ENCODE measurements at places on chromosomes 3 and 15.
A peak's percentile ranks its signal among the peaks of the same experiment; 100 is the strongest.

DNA sequence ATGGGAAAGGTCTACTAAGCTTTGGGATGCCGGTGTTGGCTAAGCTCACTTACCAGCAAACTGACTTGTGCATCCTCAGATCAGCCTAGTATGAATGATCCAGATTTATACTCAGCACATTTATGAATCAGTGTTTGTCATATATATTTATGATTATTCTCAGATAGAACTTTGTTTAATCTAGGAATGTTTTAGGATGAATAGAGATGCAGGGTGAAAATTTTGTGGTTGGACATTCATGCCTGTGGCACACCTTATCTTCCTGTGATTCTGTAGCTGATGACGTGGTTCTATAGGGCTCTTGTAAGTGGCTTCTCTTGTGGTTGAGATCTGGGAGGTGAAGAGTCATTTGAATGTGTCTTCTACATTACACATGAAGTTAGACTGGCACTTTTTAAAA is 11.4 kb downstream of the CDIN1 start:
- DNase-seq = peak; percentile 37

DNA sequence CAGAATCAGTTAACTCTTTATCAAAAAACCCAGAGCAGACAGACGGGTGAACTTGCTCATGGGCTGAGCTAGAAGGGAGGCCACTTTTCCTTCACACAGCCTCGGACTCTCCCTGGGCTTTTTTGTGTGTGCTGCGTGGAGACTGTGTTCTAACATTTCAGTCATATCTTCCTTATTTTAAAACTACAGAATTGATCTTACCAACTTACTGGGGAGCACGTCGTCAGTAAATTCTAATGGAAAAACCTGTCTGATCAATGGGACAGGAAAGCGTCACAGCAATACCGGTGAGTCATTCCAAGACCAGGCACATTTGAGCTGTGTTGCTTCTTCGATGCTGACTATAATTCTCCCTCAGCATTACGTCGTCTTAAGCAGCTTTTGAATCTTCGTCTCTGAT is 145.1 kb downstream of the LPP start:
- no peak for DNase-seq

DNA sequence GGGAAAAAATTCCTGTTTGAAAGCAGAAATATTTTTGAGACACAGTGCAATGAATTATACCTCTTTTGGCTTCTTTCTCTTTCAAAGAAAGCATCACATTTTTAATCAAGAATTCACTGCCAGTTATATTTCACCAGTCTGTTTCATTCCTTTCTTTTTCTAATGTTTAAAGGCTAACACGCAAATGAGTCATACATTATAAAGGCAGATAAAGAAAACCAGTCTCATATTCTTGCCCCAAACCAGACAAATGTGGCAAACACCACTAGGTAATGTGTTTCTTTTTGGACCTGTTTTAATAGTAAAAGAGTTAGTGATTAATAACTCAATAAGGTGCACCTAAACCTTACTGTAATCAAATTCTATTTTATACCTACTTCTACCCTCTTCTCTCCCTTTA is 83.8 kb downstream of the PLOD2 start:
- DNase-seq = no peak

GRCh38 chr3:33315826-33316225 is 38.6 kb downstream of the FBXL2 start:
- DNase-seq = no peak

DNA sequence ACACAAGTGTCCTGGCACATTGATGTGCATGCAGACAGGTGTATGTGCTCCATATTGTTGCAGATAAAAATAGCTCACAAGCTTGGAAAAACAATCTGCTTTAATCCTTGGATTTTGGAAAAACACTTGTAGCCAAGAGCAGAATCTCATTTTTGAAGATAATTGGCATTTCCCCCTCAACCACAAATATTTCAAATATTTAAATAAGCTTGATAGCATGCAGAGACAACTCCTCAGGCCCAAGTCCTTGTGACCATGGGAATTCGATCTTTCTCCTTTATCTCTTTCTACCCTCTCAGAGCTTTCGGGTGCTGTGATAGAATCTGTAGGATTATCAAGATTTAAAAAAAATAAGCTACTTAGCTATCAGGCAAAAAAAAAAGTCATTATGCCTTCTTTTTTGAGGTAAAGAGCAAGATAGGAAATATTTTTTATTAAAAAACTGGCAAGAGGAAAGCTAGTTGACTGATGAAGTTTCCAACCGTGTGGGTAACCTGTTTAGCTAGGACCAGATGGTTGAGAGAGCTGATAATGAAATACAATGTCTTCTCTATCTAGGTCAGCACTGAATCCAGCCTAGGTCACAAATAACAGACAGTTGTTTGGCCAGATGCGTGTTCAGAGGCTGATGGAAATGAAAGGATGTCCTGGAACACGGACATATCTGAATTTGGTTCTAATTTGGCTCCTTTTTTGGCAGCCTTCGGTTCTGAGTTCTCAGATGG is 54.9 kb upstream of the SNRK start:
- no peak for DNase-seq

GRCh38 chr3:41064526-41064925 is 134.8 kb upstream of the CTNNB1 start:
- no peak for DNase-seq

GRCh38 chr15:79067969-79068368 is 22.6 kb downstream of the RASGRF1 start:
- no peak for DNase-seq

DNA sequence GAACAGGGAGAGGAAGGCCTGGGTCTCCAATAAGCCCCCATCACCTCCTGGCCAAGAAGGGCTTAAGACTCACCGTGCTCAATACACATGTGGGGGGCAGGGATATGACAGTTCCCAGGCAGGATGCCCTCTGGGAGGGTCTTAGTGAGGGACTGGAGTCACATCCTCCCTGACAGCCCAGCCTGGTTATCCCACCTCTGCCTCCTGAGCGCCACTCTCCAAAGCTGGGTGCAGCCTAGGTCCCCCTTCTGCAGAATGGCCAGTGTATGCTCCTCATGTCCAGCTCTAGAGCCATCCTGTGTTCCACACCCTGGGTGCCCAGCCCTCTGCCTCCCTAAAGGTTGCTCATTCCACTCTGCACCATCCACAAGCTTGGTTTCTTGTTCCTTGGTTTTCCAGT is 1.2 kb upstream of the SHISA5 start:
- DNase-seq = no peak

DNA sequence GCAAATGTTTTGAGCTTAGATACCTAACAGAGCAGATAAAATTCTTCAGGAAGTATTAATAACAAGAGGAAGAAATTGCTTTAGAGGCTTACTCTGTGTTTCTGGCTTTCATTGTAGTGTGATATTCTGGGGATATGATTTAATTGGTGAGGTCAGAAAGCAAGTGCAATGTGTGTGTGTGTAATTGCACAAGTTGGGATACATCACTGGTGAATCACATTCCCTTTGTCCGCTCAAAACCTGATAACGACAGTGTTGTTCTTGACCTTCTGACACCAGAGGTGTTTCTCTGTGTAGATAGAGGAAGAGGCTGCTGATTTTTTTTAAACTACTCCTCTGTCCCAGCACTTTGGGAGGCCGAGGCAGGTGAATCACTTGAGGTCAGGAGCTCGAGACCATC is 161.1 kb downstream of the CACNA2D3 start:
- DNase-seq = no peak

GRCh38 chr3:173732237-173732636 is 334.7 kb downstream of the NLGN1 start:
- DNase-seq = no peak

- DNase-seq = no peak
Observed at GRCh38 chr3:16334909-16335308, 69.9 kb downstream of the OXNAD1 start.

- DNase-seq = no peak
Observed at GRCh38 chr3:52432225-52432624, 12.7 kb downstream of the SEMA3G start.

DNA sequence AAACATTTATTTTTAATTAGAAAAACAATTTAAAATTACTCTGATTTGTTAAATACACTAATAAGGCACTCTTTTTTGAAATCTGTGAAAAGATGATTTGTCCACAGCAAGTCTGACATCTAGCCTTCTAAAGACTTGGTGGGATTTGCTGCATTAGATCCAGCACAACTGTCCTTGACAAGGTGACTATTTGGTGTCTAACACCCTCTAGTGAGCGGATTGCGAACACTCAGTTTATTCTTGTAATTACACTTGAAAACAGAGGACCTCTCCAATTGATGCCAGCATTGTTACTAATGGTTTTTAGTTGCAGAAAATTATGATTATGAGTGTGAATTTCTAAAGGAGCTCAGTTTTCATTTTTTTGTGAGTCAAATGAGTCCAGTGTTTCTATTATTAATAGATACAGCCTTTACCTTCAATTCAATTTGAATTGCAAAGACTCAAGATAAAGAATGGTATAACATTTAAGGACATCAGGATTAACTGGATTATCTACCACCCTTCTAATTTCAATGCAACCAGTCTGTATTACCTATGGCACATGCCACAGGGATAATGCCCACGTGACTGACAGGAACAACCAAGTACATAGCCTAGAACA is 29.7 kb upstream of the STRIT1 start:
- DNase-seq = peak; percentile 36

- no peak for DNase-seq
Observed at GRCh38 chr15:67745073-67746006, 80.0 kb upstream of the SKOR1 start.

DNA sequence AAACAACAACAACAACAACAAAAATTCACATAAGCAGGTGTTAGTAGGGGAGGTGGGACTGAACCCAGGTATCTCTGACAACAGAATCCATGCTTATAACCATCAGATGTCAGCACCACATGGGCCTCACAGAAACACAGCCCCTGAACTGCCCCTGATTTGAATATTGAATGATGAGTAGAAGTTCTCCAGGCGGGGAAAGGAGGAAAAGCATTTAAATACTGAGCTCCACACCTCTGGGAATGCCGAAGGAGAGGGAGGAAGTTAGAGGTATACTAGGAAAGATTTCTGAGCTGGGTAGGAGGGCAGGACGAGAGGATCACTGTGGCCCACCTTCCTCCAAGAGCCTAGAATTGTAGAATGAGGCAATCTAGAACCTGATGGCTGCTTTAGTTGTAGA is 31.9 kb upstream of the EIF4A2 start:
- no peak for DNase-seq

DNA sequence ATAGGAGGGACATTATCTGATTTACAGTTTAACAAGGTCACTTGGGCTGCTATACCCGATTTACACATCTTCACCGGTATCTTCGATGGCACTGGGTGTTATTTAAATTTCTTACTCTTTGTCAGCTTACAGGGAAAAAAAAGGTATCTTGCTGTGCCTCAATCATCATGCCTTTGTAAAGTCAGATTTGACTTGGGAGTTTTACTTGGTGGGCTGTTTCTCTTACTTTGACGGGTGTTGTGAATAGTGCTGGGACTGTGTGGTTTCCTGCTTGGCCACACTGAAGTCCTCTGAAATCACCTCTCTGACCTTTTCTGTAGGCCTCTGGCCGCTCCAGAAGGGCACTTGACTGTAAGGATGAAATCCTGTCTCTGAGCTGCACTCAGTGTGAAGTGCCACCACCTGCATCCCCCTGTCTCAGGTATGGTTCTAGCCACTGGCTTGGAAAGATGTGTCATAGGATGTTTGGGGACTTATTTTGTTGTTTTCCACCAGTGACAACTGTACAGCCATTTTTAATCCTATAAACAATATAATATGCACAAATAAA is 3.1 kb upstream of the SLC24A1 start:
- no peak for DNase-seq

- DNase-seq = no peak
Observed at GRCh38 chr3:63845215-63845614, 18.4 kb downstream of the THOC7 start.

GRCh38 chr15:92077353-92078085 is 224.0 kb downstream of the SLCO3A1 start:
- peak; percentile 64 for DNase-seq

- no peak for DNase-seq
Observed at GRCh38 chr15:86076468-86076867, 3.2 kb upstream of the AGBL1 start.

DNA sequence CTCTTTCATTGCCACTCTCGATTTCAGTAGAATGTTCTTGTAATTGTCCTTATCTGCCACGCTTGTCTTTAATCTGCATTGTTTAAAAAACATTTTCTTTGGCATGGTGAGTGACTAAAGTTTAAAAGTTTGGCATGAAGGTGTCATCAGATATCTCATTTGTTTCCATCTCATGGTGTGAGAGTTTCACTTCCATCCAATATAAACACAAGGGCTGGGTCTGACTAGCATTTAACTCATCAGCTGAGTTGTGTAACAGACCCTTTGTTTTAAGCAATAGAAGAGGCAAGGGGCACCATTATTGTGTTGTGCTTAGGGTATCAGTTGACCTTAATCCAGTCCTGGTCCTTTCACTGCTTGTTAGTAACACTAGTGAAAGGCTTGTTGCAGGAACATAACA is 49.9 kb upstream of the IL12A start:
- DNase-seq = no peak

GRCh38 chr3:196177567-196177966 is 33.6 kb downstream of the ZDHHC19 start:
- DNase-seq = no peak

DNA sequence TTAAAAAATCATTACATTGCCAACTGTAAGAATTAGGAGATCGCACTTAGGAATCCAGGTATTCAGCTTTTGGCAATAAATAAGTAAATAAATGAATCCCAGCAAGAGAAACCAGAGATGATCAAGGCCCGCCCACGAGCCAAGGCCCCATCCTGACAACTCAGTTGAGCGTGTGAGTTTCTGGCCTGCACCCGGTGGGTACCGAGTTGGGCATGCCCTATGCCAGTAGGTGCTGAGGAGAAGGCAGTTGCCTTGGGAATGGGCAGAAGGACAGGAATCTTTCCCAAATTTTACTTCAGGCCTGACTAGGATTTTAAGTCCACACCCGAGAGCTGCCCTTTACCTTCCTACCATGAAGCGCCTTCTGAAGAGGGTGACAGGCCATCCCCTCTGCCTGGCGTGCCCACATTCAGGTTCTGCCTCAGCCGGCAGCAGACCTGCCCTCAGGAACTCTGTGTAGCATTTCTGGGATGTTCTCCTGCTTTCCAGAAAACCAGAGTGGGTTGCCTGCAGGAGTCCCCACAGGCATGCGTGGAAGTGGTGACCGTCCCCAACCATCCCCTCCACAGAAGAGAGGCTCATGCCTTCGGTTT is 99.3 kb upstream of the ALDH1A3 start:
- no peak for DNase-seq

DNA sequence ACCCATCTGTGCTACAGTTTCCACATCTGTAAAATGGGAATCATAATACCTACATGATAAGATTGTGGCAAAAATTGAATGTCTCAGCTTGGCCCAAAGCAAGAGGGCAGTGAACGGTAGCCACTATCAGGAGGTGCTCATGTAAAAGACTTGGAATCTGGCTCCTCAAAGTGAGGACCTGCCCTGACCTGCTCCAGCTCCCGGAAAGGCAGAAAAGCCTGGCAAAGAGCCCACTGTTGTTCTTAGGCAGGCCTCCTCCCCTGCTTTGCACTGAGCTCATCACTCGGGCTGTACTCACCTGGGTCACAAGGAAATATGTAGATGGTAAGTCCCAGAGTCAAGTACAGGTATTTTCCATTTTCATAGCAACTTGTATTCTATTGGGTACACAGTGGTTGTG is 250.7 kb upstream of the TBL1XR1 start:
- DNase-seq = no peak

Data from T-helper 2 cell (primary cell).